Sigmoid colon (tissue), 7 donors: ENCODE measurements at places on chromosomes 5 and 9. TPM values are rescaled to one million over a fixed set of nuclear protein-coding genes. Genes with fewer than 3 reads are reported as not detected.

Gene SLC36A3
- not detected for total RNA-seq

Gene KIF12
- total RNA-seq, result 1.4 TPM

Gene GALNT12
- total RNA-seq, result 18.9 TPM

Gene CDH9
- not detected for total RNA-seq

Gene AQP3
- 4.4 TPM for total RNA-seq

Gene FRRS1L
- 4.5 TPM for total RNA-seq

Gene MTMR12
- total RNA-seq, result 35.2 TPM

Gene PROB1
- total RNA-seq, result 0.36 TPM

Gene F2RL1
- 0.27 TPM for total RNA-seq

Gene FOXI1
- not detected for total RNA-seq

Gene SPACA9
- 12.7 TPM for total RNA-seq

Gene SLC34A1
- not detected for total RNA-seq

Gene IFNA13
- total RNA-seq, result not detected

Gene C9
- total RNA-seq, result not detected

DNA sequence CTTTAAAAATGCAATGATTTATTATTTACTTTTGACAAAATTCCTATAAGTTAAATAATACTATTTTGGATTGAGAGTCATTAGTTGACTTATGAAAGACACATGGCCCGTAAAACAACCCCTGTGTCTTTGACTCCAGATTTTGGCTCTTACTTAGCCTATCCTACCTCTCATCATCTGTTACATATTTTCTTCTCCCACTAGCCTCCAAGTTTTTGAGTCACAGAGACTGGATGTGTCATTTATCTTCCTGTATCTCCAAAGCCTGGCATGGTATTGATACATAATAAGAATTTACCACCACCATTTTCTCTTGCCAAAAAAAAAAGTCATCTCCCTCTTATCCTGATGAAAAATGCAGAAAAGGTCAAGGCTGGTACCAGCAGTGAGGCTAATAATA is 99.9 kb downstream of the GABRB2 start:
- no peak overlapping the region for H3K4me3 ChIP-seq
- no peak overlapping the region for H3K27ac ChIP-seq
- no peaks in the 10 kb centered on the region for H3K27me3 ChIP-seq
- no peaks in the 10 kb centered on the region for H3K4me1 ChIP-seq
- DNase-seq, result no peak

DNA sequence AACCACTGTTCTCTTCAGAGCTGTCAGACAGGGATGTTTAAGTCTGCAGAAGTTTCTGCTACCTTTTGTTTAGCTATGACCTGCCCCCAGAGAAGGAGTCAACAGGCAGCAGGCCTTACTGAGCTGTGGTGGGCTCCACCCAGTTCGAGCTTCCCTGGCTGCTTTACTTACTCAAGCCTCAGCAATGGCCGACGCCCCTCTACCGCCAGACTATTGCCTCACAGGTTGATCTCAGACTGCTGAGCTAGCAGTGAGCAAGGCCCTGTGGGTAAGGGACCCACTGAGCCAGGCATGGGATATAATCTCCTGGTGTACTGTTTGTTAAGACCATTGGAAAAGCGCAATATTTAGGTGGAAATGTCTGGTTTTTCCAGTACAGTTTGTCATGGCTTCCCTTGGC is 229.6 kb downstream of the TMEM167A start:
- no peaks in the 10 kb centered on the region for H3K36me3 ChIP-seq
- DNase-seq, result no peak
- H3K27ac ChIP-seq, result no peak overlapping the region

DNA sequence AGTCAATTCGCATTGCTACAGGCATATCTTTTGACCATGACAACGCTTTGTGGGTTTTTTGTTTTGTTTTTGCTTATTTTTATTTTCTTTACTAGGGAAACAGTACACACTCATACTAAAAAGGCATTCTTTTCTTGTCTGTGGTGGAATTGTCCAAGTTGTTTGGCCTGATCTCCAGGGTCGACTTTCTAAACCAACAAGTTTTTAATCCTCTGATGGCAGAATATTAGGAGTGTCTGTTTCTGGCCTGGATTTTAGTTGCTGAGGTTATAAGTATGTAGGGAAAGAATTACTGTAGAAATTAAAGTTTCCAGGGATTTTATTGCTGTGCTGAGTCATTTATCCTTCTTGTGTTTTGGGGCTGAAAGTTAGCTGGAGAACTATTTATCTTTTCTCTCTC is 218.5 kb downstream of the TAF11L14 start:
- no peaks in the 10 kb centered on the region for H3K4me1 ChIP-seq
- H3K27me3 ChIP-seq, result no peaks in the 10 kb centered on the region
- no peak for DNase-seq
- no peaks in the 10 kb centered on the region for H3K36me3 ChIP-seq
- H3K4me3 ChIP-seq, result no peak overlapping the region

DNA sequence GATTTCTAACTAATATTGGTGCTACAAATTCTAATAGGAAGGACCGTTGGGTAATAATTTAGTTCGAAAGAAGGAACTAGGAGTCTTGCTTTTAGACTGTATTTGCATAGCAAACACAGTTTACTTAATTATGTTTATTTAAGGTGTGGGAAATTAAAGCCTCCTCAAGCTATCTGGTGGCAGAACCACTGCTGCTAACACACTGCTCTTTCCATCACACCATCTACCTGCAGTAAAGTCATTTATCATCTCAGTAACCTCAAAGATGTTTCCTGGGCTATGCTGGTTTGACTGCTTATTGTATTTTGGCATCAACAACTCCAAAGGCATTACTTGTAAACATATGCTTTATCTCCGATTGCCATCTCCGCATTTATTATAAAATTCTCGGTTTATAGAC is 114.3 kb downstream of the DEPDC1B start:
- H3K4me1 ChIP-seq, result peaks cover 4% of the 10 kb centered on the region
- no peak for DNase-seq
- H3K36me3 ChIP-seq, result no peaks in the 10 kb centered on the region
- no peaks in the 10 kb centered on the region for H3K27me3 ChIP-seq
- no peak overlapping the region for H3K27ac ChIP-seq
- H3K4me3 ChIP-seq, result no peak overlapping the region

- no peak overlapping the region for H3K27ac ChIP-seq
- no peaks in the 10 kb centered on the region for H3K36me3 ChIP-seq
- DNase-seq, result no peak
- H3K4me1 ChIP-seq, result no peaks in the 10 kb centered on the region
These were observed 17.9 kb upstream of the ZSWIM6 start for GRCh38 chr5:61313960-61314681.

GRCh38 chr9:109295221-109296130 is 25.4 kb downstream of the EPB41L4B start:
- peak overlapping the region; percentile 17 for H3K4me3 ChIP-seq
- no peak for DNase-seq
- no peaks in the 10 kb centered on the region for H3K36me3 ChIP-seq
- peaks cover 12% of the 10 kb centered on the region for H3K4me1 ChIP-seq

DNA sequence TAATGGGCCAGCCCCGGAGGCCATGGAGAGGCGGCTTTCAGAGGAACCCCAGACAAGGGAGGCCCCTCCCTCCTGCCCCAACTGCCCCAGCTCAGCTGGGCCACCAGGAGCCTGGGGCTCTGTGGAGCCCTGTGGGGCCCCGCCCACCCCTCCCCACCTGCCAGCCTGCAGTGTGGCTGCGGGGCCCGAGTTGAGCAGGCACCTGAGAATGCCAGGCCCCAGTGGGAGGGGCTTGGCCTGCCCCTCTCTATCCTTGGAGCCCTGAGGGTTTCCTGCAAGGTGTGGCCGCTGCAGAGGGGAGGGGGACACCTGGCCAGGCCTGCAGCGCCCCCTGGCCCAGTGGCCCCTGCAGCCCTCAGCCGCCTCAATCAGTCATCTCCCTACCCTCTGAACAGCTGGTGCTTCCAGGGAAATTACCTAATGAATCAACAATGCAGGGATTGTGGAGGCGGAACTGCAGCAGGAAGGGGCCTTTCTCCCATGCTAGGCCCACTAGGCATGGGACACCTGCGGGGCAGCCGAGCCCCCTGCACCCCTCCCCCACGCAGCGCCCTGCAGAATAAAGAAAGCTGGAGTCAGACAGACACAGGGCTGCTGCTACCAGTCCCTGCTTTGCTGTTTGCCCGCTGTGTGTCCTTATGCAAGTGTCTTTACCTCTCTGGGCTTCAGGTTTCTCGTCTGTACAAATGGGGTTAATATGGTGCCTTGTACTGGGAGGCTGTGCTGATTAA is 48.0 kb downstream of the LMX1B start:
- peaks cover 6% of the 10 kb centered on the region for H3K27me3 ChIP-seq
- DNase-seq, result no peak
- H3K36me3 ChIP-seq, result no peaks in the 10 kb centered on the region
- H3K4me3 ChIP-seq, result no peak overlapping the region
- no peak overlapping the region for H3K27ac ChIP-seq

- no peaks in the 10 kb centered on the region for H3K4me1 ChIP-seq
- no peaks in the 10 kb centered on the region for H3K36me3 ChIP-seq
- no peak overlapping the region for H3K27ac ChIP-seq
- DNase-seq, result no peak
These were observed 127.1 kb downstream of the DPYSL3 start for GRCh38 chr5:147382776-147383175.

GRCh38 chr9:135280666-135281065 is 193.2 kb downstream of the OLFM1 start:
- no peaks in the 10 kb centered on the region for H3K36me3 ChIP-seq
- DNase-seq, result no peak
- H3K4me3 ChIP-seq, result no peak overlapping the region
- peaks cover 61% of the 10 kb centered on the region for H3K27me3 ChIP-seq

- no peaks in the 10 kb centered on the region for H3K27me3 ChIP-seq
- H3K36me3 ChIP-seq, result no peaks in the 10 kb centered on the region
- peaks cover 9% of the 10 kb centered on the region for H3K4me1 ChIP-seq
- no peak overlapping the region for H3K27ac ChIP-seq
These were observed 185.8 kb downstream of the PCSK1 start for GRCh38 chr5:96247097-96247701.

GRCh38 chr5:25095261-25095660 is 450.5 kb upstream of the CDH10 start:
- no peak for DNase-seq
- H3K4me1 ChIP-seq, result no peaks in the 10 kb centered on the region
- H3K36me3 ChIP-seq, result no peaks in the 10 kb centered on the region
- no peak overlapping the region for H3K27ac ChIP-seq

DNA sequence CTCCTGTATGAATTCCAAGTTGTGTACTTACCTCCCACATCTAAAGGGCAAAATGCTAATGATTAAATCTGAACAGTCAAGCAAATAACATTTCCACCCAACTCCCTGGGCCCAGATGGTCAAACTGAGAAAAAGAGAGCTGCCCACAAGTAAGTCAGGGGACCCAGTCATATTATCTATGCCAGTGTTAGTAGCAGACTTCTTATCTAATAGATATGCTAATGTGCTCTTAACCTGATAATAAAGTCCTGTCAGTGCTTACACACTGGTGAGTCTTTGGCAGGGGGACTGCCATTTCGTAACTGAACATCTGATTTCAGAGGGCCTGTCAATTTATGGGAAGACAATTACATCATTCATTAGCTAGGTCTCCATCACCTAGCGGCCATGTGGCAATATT is 292.3 kb upstream of the WWC1 start:
- DNase-seq, result no peak
- H3K4me1 ChIP-seq, result peaks cover 2% of the 10 kb centered on the region
- H3K36me3 ChIP-seq, result no peaks in the 10 kb centered on the region
- H3K27ac ChIP-seq, result no peak overlapping the region

GRCh38 chr5:78650531-78650930 is 2.0 kb upstream of the LHFPL2 start:
- H3K4me3 ChIP-seq, result no peak overlapping the region
- peaks cover 34% of the 10 kb centered on the region for H3K4me1 ChIP-seq
- no peaks in the 10 kb centered on the region for H3K36me3 ChIP-seq

DNA sequence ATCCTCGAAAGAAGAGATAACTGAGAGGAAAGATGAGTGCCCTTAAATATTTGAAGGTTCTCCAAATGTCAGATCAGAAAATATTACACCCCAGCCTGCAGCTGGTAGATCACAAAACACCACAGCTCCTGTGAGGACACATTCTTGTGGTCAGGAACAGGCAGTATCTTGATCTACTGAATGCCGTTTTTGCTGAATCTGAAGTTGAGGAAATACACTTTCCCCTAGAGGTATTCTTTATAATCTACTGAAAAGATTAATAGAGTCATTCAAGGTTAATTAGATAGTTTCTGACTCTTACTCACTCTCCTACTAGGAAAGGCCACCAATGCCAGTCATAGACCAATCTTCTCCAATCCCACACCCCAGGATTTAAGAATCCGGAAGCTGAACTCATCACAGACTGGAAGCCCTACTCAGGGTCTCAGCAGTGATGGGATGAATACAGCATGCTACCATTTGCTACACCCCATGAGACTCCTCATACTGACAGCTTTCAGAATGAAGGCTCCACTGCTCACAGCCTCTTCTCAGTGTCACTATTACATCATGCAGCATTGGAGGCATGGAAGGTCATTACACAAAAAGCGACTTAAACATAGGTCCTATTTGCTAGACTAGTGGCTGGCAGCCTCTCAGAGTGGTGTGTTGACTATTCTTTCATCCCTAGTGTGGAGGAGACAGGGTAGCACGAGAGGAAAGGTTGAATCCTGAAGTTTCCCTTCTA is 143.9 kb upstream of the SLC1A3 start:
- no peaks in the 10 kb centered on the region for H3K4me1 ChIP-seq
- no peak overlapping the region for H3K27ac ChIP-seq
- DNase-seq, result no peak
- no peaks in the 10 kb centered on the region for H3K27me3 ChIP-seq
- H3K4me3 ChIP-seq, result no peak overlapping the region

- no peak overlapping the region for H3K4me3 ChIP-seq
- no peak overlapping the region for H3K27ac ChIP-seq
- H3K4me1 ChIP-seq, result no peaks in the 10 kb centered on the region
- DNase-seq, result no peak
These were observed 184.5 kb downstream of the TRIO start for GRCh38 chr5:14327624-14328023.

- no peaks in the 10 kb centered on the region for H3K27me3 ChIP-seq
- H3K4me3 ChIP-seq, result no peak overlapping the region
- no peak for DNase-seq
These were observed 63.8 kb downstream of the RNF38 start for GRCh38 chr9:36336131-36336907.

DNA sequence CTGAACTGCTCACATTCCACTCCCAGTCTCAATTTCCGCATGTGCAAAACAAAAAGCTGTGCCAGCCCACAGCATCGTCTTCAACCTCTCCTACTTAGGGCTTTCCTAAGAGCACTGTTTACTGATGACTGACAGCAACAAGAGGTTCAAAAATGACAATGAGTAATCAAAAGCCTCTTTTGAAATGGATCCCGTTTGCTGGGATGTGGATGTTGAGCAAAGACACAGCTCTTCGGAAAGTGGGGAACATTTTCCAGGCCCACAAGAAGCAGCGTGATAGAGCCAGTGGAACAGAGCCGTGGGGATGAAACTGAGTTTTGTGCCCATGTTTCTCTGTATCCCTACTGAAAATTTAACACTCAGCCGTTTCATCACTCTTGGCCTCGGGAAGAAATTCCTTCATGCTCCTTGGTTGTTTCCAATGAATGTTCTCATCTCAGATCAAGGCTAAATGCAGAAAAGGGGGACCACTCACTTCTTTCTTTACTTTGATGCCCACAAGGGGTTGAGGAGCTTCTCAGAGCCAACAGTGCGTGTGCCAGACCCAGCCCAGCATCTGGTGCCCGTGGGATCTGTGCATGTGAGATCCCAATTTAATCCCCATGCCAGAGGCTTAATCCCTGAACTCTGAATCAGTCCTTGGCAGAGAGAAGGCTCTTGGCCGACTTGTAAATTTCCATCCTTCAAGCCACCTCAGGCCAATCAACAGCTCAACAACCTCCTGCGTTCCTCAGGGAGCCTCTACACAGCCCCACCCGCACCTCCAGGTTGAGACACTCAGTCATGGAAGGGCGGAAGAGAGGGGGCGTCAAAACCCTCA is 230.2 kb upstream of the DAPK1 start:
- H3K27me3 ChIP-seq, result no peaks in the 10 kb centered on the region
- peak; percentile 72 for DNase-seq
- H3K27ac ChIP-seq, result peak overlapping the region; percentile 52
- peaks cover 8% of the 10 kb centered on the region for H3K4me1 ChIP-seq
- H3K36me3 ChIP-seq, result no peaks in the 10 kb centered on the region
